Retinal pigment epithelial cell (primary cell): ENCODE measurements at places on chromosomes 7 and 10.
A peak's percentile ranks its signal among the peaks of the same experiment; 100 is the strongest.

DNA sequence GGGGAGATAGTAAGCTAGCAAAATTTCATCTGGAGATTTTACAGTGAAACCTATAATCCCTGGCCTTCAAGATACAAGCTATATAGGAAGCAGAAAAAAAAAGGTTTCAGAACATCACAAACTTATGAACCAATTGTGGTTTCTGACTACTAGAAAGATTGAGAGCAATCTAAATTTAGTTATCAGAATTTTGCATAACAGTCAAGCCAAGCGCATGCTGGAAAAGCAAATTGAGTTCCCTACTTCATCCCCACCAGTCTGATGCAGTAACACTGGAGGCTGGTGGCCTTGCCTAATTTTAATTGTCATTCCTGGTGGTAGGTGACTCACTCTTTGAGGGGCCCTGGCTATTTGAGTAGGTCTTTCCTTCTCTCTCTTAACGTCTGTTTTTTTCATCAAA, 46.3 kb upstream of the ELMO1 start:
- DNase-seq = no peak

- no peak for DNase-seq
Measured at GRCh38 chr10:60877061-60877776, 66.8 kb downstream of the RHOBTB1 start.

DNA sequence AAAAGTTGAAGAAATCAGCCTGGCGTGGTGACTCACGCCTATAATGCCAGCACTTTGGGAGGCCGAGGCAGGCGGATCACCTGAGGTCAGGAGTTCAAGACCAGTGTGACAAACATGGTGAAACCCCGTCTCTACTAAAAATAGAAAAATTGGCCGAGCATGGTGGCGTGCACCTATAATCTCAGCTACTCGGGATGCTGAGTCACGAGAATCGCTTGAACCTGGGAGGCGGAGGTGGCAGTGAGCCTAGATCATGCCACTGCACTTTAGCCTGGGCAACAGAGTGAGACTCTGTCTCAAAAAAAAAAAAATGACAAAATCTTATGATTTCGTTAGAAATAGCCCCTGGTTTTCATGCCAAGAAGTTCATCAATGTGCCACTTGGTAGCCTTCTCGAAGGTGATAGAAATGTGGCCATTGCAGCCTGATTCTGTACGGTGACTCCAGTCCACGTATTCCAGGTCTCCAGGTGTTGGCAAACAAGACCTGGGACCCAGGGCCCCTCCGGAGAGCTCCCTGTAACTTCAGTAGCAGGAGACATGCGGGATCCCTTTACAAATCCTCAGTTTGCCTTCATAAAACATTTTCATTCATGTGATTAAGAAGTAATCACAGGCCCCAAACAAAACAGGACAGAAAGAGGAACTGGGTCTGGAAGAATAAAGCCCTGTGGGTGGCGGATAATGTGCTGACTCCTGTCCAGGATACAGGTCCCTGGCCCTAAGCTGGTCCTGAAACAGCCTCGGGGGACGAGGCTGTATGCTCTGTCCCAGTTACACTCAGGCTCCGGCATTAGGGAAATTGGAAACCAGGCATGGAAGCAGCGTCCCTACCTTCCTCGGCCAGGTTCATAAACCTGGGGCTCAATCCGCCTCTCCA, 207.3 kb upstream of the SH2B2 start:
- DNase-seq = no peak

DNA sequence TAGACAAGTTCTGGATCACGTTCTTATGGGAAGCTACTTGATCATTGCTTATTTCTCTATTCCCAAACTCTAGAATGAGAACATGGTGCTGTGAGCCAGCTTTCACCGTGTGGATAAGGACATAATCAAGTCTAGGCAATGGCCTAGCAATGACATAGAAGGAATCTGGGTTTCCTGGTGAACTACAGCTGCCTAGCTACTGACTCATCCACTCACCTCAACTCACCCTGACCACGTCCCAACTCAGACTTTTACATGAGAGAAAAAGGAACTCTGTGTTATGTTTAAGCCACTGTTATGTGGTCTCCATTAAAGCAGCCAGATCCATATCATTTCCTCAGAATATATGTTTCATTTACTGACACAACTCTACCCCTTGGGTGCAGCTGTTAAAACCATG, 18.8 kb upstream of the MET start:
- peak; percentile 48 for DNase-seq

GRCh38 chr10:65931291-65932070, 994.4 kb upstream of the LRRTM3 start:
- peak; percentile 64 for DNase-seq

DNA sequence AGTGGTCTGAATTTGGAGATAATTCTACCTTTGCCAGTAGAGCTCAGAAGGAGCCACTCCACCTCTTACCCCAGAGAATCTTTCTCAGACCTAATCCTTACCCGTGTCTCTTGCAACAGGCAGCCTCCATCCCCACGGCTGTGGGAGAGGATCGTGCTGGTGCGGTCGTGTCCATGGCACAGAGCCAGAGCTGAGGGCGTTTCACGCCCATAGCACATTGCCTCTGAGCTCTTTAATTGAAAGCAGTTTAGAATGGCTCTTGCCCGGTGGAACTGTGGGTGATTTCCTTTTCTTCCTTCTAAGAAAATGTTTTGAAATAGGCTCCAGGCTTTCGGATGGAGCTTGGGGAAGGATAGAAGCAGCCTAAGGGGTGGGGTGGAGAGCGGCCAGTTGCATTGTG, 41.5 kb downstream of the PRF1 start:
- DNase-seq = no peak

GRCh38 chr7:131745390-131746248, 189.2 kb upstream of the PODXL start:
- peak; percentile 5 for DNase-seq

- DNase-seq = no peak
Measured at GRCh38 chr10:105950410-105950809, 1214.1 kb downstream of the SORCS1 start.

DNA sequence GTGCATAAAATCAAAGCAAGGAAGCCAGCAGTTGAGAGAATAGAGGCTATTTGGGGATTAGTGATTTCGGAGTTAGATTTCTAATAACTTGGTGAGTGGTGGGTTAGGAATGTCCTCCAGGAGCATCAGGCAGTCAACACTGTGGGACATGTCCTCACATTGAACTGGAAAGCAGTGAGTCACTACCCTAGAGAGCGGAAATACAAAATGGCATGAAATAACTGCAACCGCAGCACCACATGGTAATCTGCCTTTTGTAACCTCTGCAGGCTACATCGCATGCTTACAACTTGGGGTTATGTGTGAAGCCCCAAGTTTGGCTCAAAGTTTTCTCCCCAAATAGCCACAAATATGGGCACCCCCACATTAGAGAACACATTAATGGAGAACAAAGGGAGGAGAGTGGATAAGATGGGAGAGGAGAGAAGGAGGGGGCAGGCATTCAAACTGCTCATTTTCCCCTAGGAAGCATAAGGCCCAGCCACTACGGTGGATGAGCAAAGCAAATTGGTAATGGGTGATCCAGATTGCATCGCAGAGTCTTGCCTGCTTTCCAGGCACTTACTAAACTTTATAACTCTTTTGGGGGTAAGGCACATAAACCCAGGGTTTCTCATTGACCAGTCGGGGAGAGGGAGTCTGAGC, 22.0 kb upstream of the SLF2 start:
- DNase-seq = peak; percentile 89

DNA sequence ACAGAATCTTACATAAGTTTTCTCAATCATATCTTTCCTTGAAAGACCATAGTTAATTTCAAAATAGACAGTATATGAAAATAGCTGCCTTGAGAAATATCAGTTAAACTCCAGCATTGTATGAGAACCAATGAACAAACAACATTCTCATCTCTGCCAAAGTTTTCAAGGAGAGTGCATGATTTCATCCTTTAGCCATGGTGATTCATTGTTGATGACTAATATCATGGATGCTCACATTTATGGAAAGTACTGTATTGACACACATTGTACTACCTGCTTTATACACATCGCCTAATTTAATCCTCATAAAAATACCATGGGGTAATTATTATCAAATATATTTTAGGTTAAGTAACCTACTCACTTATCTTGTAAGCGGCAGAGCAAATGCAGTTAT, 250.3 kb downstream of the CNTNAP2 start:
- DNase-seq = peak; percentile 9

DNA sequence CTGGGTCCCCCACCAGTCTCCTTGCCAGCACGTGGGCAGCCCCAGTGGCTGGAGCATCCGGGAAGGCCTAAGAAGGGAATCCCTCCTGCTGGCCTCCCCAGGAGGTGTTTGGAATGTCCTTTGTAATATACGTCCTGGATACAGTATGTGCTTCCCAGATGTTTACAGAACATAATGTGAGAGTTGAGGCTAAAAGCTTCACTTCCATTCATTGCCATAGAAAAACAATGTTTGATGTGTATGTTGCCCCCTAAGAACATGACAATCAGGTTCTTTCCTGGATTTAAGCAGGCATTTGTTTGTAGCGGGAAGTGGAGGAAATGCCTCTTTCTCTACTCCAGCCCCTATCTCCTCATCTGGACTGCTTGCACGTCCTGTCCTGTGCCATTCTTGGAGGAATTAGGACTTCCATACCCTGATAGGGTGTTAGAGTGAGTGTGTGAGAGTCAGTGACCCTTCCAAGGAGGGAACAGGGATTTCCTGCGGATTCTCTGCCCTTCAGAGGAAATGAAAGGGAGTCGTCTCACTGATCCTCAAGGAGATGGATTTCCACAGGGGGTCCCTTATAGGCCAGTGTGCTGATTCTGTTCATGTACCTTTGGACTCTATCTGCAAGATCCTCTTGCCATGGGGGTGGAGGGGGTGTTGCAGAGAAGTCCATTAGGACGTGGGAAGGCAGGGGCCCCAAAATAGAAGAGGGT, 1.2 kb downstream of the IGFBP1 start:
- no peak for DNase-seq

DNA sequence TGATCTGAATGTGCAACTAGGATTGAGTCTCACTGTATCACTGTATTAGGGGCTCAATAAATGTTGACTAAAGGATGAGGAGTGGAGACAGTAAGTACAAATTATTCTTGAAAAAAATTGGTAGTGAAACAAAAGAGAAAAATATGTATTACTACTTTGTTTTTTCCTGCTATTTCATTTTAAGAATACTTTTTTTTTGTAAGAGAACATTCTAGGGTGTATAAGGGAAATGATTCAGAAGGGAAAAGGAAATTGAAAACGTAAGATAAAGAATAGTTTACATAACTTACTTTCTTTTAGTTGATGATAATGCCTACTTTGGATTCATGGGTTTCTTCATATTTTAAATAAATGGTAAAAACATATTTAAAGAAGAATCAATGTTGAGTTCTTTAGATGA, 9.6 kb downstream of the CAPZA2 start:
- DNase-seq = no peak

DNA sequence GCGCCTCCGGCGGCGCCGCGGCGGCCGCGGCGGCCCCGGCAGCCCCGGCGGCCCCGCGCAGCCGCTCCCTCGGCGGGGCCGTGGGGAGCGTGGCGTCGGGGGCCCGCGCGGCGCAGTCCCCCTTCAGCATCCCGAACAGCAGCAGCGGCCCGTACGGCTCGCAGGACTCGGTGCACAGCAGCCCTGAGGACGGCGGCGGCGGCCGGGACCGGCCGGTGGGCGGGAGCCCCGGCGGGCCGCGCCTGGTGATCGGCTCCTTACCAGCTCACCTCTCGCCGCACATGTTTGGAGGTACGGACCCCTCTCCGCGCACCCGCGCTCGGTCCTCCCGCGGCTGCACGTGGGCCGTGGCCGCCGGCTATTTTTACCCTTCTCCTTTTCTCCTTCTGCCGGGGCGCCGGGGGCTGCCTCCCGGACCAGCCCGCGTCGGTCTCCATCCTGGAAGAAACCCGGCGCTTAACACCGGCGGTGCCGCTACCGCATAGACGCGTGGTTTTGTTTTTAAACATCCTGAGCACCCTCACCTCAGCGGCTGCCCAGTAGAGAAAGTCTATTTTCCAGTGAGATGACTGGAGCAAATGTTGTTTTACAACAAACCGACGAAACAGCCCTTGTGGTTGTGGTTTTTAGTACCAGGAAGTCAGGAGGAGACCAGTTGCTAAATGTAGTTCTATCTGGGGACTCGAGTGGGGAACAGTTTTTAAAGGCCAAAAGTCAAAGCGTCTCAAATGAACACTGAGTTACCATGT, 1.3 kb downstream of the ZNRF2 start:
- no peak for DNase-seq

DNA sequence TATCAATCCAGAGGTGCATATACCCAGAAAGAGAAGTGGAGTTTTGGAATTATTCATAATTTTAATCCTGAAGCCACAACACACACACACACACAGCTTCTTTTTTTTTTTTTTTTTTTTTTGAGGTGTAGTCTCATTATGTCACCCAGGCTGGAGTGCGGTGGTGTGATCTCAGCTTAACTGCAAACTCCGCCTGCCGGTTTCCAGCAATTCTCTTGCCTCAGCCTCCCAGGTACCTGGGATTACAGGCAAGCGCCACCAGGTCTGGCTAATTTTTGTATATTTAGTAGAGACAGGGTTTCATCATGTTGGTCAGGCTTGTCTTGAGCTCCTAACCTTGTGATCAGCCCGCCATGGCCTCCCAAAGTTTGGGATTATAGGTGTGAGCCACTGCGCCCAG, 35.4 kb downstream of the TET1 start:
- DNase-seq = no peak
